ENCODE measurements at places on chromosomes 4 and X.

DNA sequence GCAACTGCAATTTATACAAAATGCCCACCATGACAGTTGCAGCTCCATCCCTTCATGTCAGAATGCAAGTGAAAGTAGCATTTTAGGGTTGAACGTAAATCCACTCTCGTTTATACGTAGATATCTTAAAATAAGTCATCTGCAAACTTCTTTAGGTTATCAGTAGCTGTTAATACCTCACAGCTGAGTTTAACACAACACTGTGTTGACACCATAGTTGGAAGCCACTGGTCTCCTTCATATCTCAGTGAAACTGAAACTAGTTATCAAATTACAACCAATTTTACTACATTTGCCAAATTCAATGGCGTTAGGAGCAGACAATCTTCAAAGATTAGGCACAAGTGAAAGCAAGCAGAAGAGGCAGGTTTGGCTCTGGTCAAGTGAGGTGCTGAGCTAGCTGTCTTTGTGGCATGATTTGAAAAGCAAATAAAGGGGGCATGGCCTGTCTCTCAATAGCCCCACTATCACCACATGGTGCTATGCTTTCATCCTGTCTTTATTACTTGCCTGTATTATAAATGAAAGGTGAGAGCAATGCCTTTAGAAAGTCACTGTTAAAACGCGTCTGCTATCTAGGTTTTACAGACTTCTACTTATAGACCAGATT, 12.3 kb downstream of the PPP3CA start:
- DNase-seq = no peak

- no peak for DNase-seq
Measured at GRCh38 chrX:72366178-72366577, 60.5 kb upstream of the CITED1 start.

GRCh38 chr4:169311643-169312365, 41.0 kb upstream of the SH3RF1 start:
- DNase-seq = no peak

DNA sequence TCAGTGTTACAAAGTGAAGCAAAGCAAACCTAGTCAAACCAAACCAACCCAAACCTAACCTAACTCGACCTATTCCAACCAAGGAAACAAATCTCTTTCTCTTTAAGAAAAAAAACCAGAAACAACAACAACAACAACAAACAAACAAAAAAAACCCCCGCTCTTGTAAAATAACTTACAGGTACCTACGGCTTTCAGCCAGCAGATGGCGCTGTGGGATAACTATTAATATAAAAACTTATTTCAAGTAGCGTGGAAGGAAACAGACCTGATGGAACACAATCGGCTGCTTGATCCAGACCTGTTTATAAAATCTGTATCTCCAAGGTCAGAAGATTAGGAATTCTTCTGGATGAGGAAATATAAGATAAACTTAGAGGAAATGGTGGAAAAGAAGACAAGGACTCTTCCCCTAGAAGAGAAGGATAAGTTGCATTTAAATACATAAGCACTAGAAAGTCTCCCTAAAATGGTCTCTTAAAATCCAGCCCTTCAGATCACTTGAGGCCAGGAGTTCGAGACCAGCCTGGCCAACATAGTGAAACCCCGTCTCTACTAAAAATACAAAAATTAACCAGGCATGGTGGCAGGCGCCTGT, 34.4 kb upstream of the CDKL5 start:
- no peak for DNase-seq

GRCh38 chrX:151624677-151625076, 61.2 kb downstream of the PASD1 start:
- DNase-seq = no peak

DNA sequence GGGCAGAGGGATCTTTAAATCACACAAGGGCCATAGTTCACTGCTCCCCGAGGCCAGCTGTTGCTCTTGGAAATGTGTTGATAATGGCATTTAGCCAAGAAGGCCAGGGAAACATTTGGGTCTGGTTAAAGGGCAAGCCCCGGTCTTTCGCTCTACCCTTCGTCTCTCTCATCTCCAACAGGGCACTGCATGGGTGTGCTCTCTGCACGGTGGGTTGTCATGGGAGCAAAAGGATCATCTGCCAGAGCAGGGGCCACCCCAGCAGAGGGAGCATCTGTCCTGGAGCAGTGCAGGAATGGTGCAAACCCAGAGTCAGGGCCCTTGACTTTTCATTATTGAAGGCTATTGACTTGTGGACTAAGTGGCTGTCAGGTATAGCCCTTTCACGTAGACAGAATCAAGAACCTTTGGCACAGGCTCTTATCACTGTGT, 22.7 kb upstream of the PGRMC2 start:
- DNase-seq = no peak

DNA sequence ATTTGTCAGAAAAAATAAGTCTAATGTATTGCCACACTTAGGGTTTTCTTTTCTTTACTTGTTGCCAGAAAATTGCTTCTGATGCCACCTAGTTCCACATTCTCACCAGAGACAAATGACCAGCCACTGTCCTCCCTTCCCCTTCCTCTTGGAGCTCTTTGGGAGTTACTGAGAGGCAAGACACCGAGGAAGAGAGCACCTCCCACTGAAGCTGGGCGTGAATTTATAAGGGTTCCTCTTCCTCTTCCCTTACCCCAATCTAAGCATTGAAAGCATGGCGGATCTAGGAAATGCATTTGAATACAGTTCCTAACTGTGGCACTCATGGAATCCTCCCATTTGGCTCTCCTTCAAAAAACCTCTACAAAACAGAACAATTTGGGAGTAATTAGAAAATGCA, 30.0 kb downstream of the ANXA3 start:
- no peak for DNase-seq

DNA sequence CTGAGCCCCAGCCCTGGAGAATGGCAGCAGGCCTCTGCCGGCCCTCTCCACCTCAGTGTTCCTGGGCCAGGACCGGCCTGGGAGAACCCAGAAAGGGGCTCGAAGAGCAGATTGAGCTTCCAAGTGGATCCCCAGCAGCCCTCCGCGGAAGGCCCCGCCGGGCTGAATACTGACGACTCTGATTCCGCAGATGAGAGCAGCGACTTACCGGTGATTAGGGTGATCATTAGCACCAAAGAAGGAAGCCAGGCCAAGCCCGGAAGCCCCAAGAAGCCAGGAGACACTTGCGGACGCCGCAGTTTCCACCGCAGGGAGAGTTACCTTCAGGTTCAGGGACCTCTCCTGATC, 876 bp downstream of the LOC101059915 start:
- DNase-seq = no peak

- no peak for DNase-seq
Measured at GRCh38 chr4:151031831-151032605, 16.9 kb upstream of the LRBA start.

DNA sequence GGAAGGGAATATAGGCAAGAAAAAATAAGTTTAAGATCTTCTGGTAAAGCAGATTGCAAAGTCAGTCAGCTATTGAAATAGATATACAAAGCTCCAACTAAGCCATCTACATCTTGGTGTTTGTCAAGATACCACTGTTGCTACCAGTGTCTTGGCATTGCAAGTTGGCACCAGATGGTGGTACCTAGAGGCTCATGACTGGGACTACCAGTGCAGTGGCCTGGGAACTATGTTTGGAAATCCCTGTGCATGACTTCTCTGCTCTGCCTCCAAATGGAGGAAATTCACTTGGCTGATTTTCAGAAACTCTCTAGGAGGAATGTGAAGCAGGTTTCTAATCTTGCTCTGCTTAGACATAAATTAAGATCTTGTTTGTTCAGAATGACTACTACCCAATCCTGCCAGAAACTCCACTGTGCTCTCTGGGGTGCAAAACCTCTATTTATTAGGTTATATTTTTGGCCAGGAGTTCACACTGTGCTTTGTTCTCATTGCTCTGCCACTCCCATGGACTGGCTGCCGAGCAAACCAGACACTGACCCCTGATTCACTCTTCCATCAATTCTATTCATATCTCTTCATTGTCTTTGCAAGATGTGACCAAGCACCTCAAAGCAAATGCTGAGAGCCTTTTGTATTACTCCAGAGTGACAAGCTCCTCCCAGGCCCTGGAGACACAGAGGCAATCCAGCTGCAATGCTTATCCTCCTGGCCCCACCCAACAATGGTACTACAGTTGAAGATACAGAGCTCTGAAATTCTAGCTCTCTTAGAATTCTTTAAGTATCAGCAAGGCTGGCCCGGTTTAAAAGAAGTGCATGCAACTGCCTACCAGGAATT, 272.3 kb upstream of the FGF16 start:
- DNase-seq = no peak

DNA sequence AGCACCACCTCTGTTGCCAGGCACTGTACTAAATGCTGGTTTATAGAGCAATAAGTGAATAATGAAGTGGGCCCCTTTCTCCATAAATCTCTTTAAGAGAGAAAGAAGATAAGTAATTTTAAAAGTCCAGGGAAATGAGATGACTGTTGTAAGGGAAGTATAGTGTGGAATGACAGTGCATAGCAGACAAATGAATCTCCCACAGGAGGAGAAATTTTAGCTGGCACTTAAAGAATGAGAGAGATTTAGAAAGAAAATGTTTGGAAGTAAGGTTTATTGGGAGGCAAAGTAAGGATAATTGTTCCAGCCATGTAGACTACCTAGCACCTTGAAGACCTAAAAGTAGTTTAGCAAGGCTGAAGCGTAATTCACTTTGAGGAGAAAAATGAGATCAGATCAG, 1081.1 kb upstream of the PABPC4L start:
- DNase-seq = no peak

DNA sequence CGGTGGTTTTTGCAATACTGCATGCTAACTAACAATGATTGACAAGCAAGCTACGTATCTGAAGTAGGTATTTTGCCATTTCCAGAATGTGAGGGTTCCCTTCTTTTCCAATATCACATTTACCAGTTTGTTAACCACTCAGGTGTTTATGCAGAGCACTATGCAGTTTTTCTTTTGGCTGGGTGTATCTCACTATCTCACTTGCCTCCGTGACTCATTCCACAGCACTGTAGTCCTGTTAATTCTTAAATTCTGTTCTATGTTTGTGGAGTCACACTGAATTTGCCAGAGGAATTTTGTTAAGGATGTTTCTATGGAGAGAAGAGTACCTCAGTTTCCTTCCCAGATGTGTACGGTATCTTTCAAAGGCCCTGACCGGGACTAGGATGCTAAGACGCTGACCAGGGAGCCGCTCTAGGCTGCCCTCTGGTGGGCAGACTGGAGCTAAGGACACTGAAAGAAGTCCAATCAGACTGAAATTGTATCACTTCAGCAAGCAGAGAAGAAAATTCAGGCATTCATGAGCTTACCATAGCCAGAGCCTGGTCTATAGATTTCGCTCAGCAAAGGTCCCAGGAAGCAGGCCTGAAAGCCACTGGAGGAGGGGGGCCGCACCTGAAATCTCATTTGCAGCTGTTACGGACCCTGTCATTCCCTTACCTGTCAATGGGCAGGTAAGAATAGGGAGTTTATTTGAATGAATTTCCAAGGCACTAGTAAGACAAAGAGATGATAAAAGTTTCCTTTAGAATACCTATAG, 388.4 kb upstream of the SPOCK3 start:
- DNase-seq = no peak

DNA sequence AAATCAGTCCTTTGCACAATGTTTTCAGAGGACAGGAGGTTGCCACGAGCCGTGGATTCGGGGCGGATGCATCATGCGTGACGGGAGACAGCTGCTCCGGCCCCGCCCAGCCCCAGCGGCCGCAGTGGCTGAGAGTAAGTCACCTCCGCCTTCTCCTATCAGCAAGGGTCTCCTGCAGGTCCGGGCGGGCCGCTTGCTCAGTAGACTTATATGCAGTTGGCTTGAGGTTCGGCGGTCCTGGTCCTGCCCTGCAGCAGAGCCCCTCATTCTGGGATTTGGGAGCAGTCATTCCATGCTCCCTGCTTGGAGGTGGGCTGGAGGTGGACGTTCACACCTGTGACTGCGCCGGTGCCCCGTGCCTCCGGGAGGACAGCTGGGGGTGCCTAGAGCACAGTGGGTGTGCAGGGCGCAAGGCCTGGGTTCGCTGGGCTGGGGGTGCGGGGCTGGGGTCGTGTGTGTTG, 86.3 kb upstream of the ADRA2C start:
- no peak for DNase-seq

Data from stimulated activated CD8-positive, alpha-beta memory T cell treated with anti-CD3 and anti-CD28 coated beads, Interleukin-12 subunit alpha, Interleukin-12 subunit beta, amount 100 ng/mL, for 4 hours (primary cell).